Thyroid gland (tissue), 4 donors: ENCODE measurements at places on chromosomes 16 and 17. TPM values are rescaled to one million over a fixed set of nuclear protein-coding genes. Genes with fewer than 3 reads are reported as not detected.
A peak's percentile ranks its signal among the peaks of the same experiment; 100 is the strongest.

DNA sequence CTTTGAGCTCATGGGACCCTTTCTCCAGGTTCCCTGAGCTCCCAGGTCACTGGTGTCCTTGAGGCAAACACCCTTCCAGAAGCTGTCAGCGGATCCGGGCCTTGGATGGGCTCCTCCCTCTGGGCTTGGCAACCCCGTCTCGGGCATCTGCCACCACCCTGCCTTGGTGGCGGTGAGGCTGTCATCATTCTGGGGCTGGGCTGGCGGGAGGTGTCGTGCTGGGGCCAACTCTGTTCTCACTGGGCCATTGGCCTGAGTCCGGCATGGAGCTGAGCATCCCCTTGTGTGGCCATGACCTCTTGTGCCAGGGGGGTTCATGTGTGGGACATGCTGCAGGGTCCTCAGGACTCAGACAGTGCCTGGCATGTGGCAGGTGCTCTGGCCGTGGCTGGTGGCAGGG lies 197.6 kb downstream of the LAT start:
- no peak for DNase-seq

SULT1A2 gene
- 35.9 TPM for total RNA-seq

- DNase-seq: no peak
Observed at GRCh38 chr16:88346680-88347505, 35.9 kb upstream of the ZNF469 start.

DNA sequence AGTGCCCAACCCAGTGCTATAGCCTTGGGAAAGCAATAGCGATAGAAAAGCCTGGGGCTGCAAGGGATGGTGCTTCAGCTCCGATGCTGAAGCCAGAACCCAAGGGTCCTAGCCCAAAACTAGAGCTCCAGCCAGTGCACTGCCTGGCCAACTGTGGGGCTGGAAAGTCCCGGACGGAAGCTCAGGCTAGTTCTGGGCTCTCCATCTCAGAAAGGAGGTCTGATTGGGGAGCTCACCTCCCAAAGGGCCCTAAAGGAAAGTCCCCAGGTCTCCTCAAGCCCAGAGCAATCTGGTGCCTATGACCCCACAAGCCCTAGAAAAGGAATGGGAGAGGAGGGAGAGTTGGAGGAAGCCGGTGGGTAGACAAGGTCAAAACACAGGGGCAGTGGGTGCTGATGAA lies 2.0 kb upstream of the ABCC3 start:
- no peak for DNase-seq

- no peak for DNase-seq
Observed at GRCh38 chr16:2798723-2799204, 494 bp downstream of the PRSS41 start.

DNA sequence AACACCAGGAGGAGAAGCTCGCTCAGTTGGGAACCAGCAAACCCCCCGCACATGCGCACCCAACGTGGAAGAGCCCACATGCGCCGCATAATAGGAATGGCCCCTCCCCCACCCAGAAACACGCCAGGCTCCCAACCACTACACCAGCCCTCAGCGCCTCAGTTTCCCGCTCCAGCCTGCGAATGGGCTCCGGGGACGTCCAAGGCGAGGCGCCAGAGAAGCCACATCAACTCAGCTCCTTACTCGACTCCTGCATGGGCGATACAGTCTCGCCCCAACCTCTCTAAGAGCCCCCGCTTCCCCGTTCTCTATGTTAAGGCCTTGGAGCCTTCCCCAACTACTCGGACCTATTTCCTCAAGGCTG lies 504 bp downstream of the SRSF1 start:
- DNase-seq: peak; percentile 82

MEOX1 gene
- total RNA-seq: not detected

CD68 gene
- 17.9 TPM for total RNA-seq

GRCh38 chr17:17387017-17387497 lies 83.9 kb downstream of the NT5M start:
- DNase-seq: no peak

PRKCA gene
- total RNA-seq: 10.8 TPM

GRCh38 chr16:70746040-70746707 lies 54.8 kb downstream of the VAC14 start:
- peak; percentile 64 for DNase-seq

ITGA2B gene
- 4.3 TPM for total RNA-seq

- no peak for DNase-seq
Observed at GRCh38 chr16:74186561-74186971, 110.0 kb upstream of the PSMD7 start.

MEAK7 gene
- total RNA-seq: 18.2 TPM

- DNase-seq: no peak
Observed at GRCh38 chr17:6255322-6255721, 179.6 kb downstream of the AIPL1 start.
